ENCODE measurements at places on chromosomes 6 and 20.

- DNase-seq = no peak
Measured at GRCh38 chr6:8991844-8992243, 556.5 kb upstream of the SLC35B3 start.

DNA sequence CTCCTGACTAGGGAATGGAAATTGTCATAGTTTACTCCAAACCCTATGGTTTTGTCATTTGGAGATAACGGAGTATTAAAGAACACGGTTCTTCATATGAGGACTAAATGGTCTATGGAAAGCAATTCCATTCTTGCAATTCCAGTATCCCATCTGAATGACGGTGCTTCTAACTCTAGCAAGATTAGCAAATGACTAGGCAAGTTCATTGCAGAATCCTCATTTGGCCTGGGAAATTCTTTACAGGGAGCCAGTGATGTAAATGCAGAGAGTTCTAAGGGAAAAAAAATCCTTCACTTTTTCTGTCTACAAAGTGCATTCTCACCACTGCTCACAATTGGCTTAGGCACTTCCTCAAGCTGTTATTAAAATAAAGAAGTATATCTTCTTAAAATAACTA lies 111.5 kb downstream of the MOXD1 start:
- DNase-seq = no peak

- DNase-seq = no peak
Measured at GRCh38 chr20:16654858-16655535, 74.8 kb upstream of the SNRPB2 start.

- DNase-seq = no peak
Measured at GRCh38 chr20:56360908-56361205, 2.1 kb downstream of the FAM210B start.

- DNase-seq = peak; percentile 99
Measured at GRCh38 chr6:140436023-140436811, 1061.8 kb upstream of the CITED2 start.

DNA sequence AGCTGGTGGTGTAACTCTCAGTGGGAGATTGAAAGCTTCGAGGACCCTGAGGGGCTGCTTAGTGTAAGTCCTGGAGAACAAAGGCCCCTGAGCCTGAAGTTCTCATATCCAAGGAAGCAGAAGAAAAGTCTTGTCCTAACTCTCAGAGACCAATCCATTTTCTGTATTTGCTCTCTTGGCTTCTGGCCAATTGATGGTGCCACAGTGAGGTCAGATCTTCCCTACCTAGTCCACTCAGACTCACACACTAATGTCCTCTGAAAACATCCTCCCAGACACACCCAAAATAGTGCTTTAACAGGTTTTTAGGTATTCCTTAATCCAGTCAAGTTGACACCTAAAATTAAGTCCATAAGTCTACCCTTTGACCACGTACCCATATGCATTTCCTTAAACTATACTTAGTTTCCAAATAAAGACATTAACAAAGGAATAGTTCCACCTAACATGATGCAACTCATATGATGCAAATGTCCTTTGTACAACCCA lies 29.4 kb downstream of the ZNF292 start:
- no peak for DNase-seq

DNA sequence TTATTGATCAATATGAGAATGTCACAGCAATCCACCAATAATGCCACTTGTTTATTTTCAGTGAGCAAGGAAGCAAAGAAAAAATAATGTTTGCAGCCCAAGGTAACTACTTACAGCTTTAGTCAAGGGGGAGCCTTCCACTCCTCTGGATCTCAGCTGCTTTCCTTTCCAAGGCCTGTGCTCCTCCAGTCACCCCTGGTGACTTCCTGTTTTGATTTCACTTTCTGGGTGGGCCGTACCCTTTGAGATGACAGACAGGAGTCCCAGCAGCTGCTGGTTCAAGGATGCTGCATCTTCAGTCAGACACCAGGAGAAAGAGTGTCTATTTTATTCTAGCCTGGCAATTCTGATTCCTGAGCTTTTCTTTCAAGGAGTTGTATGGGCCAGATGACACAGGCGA lies 5.6 kb upstream of the VNN2 start:
- DNase-seq = peak; percentile 25

DNA sequence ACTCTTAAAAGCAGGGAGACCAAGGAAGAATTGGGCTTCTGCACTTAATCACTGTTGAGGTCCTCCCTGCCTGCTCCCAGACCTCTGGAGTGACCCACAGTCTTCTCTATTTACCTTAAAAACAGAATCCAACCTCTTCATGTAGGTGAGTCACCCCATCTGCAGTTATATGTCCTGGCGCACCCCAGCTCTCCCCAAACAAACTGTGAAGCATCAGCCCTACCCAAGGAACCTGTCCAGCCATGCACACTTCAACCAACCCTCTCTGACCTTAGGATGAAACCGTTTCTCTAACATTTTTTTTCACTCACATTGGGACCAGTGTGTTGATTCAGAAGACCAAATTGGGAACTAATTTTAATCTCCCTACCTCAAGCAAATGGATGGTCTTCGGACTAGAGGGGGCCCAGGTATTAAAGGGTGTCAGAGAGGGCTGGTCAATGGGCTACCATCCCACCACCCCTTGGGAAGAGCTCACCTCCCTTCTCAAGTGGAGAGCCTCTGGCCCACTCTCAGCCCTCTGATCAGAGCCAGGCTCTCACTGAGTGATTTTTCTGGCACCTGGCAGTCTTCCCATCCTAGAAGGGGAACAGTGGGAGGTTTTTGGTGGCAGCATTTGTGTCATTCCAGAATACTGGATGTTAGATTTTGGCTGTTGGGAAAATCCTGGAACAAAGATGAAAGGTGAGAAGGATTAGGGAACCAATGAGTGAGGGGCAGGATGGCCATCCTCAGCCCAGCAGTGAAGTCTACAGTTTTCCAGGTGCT lies 203.6 kb downstream of the LRFN2 start:
- DNase-seq = no peak

DNA sequence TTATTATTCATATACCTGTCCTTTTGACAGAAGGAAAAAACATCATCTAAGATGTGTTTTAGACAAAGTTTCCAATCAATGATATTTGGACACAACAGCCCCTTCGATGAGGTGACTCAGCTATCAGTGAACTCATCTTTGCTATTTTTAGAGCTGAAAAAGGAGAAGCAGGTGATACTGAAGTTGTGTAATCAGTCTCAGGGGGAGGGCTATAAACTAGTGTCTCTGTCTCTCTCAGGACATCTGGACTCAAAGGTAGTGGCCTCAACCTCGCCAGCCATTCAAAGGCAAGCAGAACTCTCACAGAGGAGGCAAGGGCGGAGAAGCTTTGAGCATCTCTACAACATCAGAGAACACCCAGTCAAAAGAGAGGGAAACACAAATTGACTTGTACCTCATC lies 135.4 kb downstream of the BFSP1 start:
- DNase-seq = no peak

DNA sequence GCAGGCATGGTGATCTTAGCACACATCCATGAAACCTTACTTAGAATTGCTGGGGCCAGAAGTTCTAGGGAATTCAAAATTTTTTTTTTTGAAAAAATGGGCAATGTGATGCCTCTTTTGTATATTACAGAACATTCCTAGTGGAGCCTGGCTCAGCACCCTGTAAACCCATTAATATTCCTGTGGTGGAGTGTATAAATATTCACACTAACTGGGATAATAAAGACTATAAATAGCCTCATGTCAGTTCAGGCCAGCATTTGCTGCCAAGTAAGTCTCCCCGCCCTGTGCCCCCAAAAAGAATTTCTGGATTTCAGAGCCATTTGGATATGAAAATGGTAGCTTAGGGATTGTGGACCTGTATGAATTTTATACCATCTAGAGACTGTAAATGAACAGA lies 14.8 kb downstream of the BANF2 start:
- no peak for DNase-seq

DNA sequence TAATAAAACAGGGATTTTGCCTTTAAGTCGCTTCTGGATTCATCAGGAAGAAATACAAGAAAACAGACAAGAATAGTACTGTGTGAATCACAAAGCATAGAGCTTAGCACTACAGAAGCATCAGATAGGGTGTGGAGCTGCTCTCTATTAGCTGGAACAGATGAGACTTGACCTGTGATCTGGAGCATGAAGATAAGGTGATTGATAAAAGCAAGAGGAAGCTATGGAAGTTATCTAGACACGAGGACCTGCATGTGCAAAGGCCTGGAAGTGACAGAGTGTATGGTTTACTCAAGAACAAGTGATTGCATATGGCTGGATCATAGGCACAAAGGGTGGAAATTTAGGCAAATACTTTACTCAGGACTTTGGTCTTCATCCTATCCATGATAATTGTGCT lies 112.9 kb upstream of the MLIP start:
- no peak for DNase-seq

GRCh38 chr6:32118782-32119628 lies 9.0 kb downstream of the ATF6B start:
- peak; percentile 83 for DNase-seq

DNA sequence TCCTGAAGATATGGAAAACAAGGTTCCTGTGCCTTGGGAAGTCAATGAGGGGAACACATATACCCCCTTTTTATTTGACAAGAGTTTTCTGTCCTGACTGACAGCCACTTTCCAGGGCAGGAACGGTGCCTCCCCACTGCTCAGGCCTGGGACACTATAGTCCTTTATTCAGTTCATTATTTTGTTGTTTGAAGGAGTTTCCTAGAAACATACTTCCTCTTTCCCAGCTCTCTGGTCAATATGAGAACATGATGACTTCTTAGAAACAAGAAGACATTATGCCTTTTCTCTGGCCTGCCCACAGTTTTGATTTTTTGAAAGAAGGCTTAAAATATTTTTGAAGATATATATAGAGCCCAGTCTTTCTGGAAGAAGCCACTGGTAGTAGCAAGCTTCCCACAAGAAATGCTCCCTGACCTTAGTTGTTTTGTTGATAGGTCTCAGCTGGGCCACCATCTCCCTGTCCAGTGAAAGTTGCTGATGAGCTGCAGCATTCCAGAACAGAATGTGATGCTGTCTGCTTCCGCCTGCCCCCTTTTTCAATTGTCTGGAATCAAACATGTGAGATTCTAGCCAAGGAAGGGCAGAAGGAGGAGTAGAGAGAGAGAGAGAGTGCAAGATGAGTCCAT lies 350.0 kb upstream of the PRND start:
- no peak for DNase-seq

DNA sequence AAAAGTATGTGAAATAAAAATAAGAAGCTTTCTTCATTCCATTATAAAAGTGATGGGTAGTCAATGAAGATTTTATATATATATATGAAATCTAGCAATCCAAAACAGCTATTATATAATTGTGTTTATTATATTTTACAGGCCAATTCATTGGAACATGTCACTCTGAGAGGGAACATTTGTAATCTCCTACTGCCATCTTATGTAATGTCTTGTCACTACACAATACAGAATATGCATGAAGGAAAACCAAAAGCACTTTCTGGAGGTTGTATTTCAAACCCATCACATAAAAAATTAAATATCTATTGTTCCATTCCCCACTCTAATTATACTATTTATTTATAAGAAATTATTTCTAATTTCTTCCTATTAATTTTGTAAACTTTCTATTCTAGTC lies 31.5 kb upstream of the IRAK1BP1 start:
- DNase-seq = peak; percentile 25

- peak; percentile 88 for DNase-seq
Measured at GRCh38 chr6:145882121-145882531, 67.5 kb upstream of the FBXO30 start.

Measured in M059J (cell line).